ENCODE measurements at places on chromosomes 11 and 22.

- no peak for DNase-seq
Observed at GRCh38 chr11:109526931-109527330, 104.9 kb downstream of the C11orf87 start.

- no peak for DNase-seq
Observed at GRCh38 chr11:47977623-47978022, 2.7 kb upstream of the PTPRJ start.

GRCh38 chr22:48445113-48445827 is 1382.4 kb downstream of the BRD1 start:
- no peak for DNase-seq

GRCh38 chr11:123740787-123741158 is 687 bp downstream of the ZNF202 start:
- DNase-seq, result no peak

DNA sequence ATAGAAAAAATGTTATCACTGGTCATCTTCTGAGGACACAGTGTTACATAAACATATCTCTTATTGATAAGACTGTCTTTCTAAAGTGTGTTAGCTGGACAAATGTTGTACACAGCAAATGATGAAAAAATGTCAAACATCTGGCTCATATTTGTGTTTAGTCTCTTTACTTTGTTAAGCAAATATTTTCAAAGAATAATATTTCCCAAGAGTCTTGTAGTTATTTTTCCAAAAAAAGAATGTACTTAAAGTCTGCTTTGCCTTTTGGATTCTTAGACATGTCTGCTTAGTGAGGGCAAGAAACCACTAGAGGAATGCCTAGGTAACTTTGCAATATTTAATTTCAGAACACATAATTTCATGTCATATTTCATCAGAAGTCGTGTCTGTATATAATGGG is 23.9 kb upstream of the CCDC179 start:
- DNase-seq, result peak; percentile 25

- no peak for DNase-seq
Observed at GRCh38 chr11:2806351-2807024, 79.1 kb downstream of the CDKN1C start.

DNA sequence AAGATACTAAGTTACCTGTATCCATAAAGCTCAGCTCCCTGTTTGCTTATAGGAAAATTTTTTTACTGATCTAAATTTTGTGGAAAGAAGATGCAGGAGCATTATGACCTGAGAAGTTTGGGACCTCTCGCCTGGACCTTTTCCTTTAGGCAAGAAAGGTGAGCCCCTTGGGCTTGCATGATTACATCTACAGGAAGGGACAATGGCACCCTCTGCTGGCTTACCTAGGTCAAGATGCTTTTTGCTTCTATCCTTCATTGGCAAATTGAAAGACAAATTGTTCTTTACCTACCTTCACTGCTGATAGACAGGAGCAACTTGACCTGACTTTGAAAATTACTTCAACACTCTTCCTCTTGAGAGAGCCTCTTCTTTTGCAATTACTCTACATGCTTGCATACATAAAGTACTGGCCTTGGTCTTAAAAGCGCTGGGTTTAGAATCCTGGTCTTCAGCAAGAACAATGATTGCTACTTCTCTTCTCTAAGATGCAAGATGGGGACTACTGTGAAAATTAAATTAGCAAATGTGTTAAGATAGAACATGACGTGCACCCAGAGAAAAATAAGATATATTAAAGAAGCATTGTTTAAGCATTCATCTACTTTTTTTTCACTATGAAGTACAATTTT is 147.2 kb downstream of the TRPC6 start:
- DNase-seq, result peak; percentile 47

- DNase-seq, result no peak
Observed at GRCh38 chr22:33896575-33897447, 23.5 kb downstream of the LARGE1 start.

DNA sequence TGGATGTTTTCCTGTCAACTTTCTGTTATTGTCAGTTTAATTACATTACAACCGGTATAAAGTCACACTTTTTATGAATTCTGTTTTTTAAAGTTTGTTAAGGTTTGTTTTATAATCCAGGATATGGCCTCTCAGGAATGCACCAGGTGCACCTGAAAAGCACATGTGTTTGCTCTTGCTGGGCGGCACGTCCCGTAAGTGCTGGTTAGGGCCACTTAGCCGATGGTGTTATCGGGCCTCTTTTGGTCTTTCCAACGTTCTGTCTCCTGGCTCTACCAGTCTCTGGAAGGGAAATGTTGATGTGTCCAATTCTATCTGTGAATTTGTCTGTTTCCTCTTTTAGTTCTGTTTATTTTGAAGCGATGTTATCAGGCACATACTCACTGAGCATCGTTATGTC is 695.7 kb downstream of the BRD1 start:
- no peak for DNase-seq

DNA sequence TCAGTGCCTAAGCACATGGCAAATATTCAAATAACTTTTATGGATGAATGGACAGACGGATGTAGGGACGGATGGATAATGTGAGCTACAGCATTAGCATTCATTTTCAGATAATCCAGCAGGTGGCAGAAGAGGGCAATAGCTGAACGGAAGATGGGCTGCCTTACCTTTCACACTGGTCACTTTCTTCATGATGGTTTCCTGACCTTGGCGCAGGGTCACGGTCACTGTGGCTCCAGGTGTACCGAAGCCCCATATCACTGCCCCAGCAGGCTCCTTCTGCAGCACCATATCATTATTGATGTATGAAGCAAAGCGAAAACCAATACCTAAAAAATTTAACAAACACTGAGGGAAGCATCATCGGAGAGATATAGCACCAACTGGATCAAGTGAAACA is 4.3 kb downstream of the SIAE start:
- DNase-seq, result peak; percentile 43

DNA sequence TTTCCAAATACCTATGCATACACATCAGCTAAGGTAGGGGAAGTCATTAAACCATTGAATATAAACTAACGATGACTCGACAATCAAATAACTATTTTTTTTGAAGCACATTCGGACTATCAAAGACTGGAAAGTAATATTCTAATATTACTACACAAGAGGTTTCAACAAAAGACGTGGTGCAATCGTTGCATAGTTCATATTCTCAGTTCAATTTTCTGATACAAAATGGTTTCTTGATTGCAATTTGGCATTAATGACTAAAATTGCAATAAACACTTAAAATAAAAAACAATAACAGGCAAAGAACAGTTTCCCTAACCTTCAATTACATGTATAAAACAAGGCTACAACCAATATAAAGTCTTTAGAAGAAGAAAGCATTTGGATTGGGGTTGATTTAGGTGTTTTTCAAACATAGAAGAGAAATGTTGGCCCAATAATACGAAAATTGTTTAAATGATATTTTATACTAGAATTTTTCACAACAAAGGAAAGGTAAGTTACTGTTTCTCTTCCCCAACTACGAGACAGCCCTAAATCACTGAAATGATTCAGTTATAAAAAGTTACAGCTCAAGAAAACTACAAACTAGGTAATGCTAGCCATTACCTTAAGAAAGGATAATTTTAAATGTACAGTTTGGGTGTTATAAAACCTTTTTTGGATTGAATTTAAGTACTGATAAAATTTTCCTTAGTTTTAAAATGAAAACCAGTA is 17.6 kb downstream of the BLID start:
- DNase-seq, result no peak

DNA sequence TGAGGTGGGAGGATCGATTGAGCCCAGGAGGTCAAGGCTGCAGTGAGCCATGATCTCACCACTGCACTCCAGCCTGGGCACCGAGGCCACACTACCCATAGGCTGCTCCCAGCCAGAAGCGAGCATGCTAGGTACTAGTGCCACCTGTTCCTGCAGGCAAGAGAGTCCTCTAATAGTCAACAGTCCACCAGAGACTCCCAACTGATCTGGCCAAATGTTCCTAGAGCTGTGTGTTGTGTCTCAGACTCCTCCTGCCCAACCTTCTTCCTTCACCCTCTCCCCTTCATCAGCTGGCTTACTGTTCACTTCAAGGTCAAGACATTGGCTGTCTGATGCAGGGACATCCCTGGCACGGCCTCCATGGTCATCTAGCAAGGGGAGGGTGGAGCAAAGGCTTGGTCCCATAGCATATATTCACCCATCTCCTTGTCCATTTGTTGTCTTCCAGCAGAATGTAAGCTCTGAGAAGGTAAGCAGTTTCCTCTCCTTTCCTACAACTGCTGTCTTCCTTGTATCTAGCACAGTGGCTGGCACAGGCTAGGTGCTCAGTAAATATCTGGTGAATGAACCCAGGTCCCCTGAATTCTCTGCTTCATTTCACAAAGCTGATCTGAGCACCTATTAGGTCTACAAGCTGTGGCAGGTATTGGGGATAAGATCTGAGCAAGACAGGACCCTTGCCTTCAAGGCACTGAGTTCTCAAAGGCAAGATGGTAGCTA is 126.2 kb upstream of the SERPIND1 start:
- DNase-seq, result no peak

DNA sequence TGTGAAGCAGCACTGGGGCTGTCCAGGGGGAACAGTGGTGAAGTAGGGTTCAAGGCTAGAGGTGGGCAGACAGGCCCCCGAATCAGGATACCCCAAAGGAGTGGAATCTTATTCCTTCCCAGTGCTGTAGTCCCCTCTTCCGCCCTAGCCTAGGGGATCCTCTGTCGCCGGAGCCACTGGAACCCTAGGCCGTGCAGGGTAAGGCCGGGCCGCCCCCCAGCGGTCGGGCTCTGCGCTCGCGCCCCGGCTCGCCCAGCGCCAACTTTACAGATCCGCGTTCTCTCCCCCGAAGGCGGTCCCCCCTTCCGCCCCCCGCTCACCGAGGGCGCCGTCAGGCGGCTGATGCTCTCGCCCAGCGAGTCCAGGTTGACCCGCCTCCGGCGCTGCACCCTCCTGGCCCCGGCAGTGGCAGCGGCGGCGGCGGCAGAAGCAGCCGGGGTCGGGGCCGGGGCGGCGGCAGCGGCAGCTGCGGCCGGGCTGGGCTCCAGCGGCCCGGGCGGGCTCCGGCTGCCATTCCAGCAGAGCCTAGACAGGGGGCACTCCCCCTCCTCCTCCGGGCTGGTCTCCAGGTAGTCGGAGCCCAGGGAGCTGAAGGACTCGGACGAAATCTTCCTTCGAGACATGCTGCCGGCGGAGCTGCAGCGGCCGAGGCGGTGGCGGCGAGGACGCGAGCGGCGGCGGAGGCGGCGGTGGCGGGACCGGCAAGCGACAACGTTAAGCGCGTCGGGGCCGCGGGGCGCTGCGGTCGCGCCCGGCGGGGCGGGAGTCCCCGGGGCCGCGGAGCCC is 650 bp downstream of the GUCY1A2 start:
- DNase-seq, result peak; percentile 33

DNA sequence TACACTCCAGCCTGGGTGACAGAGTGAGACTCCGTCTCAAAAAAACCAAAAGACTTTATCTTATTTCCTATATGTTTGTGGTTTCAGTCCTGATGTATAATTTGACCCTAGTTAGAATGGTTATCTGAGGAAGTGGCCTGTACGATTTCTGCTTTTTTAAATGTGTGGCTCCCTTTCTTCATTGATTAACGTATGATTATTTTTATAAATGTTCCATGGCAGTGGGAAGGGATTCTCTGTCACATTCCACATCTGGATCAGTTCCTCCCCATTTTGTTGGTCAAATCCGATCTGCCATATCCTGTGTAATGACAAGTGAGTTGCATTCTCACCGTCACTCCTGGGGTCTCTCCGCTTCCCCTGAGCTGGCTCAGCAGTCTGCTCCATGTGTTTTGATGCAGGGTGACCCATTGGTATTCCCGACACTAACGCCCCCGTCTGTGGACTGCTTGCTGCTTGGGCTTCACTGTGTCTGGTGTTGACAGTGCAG is 20.3 kb downstream of the NEAT1 start:
- peak; percentile 29 for DNase-seq

GRCh38 chr22:39183991-39184585 is 31.6 kb upstream of the CBX7 start:
- peak; percentile 93 for DNase-seq

GRCh38 chr11:126864934-126865333 is 135.6 kb downstream of the KIRREL3 start:
- no peak for DNase-seq

- no peak for DNase-seq
Observed at GRCh38 chr11:115709297-115709696, 205.1 kb upstream of the CADM1 start.

DNA sequence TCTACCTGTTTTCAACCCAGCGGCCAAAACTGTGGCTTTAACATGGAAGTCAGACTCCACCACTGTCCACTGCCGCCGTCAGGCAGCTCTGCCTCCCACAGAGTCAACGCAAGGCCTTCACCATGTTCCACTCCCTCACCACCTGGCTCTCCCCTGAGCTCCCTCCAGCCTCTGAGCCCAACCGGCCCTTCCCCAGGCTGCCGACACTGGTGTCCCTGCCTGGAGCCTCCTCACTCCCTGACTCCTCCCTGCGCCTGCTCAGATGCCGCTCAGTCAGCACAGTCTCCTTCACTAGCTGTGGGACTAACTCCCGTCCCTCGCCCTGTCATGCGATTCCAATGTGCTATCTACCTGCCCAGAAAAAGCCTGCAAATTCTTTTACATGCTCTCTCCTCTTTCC is 16.3 kb downstream of the SULT4A1 start:
- no peak for DNase-seq

- DNase-seq, result no peak
Observed at GRCh38 chr22:48906216-48906835, 921.3 kb downstream of the BRD1 start.

DNA sequence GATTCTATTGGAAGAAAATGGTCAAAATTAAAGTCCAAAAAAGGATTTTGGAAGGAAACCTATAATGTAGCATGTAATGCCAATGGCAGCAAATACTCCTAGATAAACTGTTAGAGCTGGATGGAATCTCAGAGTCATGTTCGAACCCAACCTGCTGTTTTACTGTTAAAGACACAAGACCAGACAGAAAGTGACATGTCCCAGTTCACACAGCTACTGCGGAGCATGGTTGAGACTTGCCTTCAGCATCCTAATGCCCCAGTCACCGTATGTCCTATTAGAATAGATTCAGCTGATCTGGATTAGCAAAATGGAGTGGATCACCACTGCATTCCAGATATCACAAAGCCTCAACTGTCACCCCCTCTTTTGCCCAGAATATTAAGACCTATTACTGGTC is 14.9 kb downstream of the PISD start:
- no peak for DNase-seq

DNA sequence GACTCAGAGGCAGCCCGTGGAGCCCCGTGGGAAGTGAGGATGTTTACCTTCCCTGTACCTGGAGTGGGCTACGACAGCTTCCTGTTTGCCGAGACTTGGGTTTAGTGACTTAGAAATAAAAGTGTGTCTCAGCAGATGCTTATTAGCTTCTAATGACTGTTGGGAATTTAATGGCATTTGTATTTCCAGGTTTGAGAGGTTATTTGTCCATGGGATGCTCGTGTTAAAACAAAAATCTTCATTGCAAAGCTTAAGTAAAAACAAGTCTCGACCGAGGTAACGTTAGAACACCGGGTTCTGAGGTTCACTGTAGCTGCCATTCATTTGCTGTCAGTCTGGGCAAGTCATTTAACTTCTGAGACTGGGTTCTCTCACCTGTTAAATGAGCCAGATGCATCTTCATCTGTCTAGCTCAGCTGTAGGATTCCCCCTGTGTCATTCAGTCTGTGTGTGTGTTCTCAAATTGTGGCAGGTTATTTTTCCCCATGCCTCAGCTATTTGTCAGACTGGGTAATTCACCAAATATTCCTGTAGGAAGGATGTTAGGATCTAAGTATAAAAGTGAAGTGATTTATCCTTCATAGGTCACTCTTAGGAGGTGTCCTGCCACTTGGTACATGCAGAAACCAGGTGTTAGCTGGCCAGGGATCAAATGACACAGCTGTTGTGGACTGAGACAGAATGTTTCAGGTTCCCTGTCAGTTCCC is 791 bp downstream of the EI24 start:
- DNase-seq, result no peak
